ENCODE measurements at places on chromosomes 6 and 20.

GRCh38 chr20:46056970-46057855 lies 28.2 kb downstream of the SLC12A5 start:
- DNase-seq = no peak

DNA sequence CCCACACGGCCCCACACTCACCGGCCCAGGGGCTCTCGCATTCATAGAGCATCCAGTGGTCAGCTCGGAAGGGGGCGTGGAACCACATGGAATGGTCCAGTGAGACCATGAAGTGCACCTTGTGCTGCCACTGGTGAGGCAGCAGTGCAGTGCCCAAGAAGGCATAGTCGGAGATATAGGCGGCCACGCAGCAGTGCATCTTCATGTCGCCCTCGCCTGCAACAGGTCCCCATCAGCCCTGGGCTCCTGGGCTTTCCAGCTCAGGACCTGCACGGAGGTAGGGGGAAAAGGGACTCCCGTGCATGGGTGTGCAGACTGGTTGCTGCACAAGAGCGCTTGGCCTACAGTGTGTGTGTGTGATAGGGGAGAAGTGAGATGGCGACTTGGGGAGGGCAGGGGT lies 9.9 kb downstream of the SNX21 start:
- DNase-seq = no peak

- peak; percentile 58 for DNase-seq
These were observed 83.4 kb upstream of the ASF1A start for GRCh38 chr6:118810420-118811027.

- DNase-seq = no peak
These were observed 150.5 kb upstream of the PRSS16 start for GRCh38 chr6:27096834-27097511.

Data from stimulated activated naive CD4-positive, alpha-beta T cell treated with Interleukin-2 at 50 U/mL for 16 hours (primary cell).